ENCODE measurements at places on chromosomes 5 and 9.

- DNase-seq: no peak
Observed at GRCh38 chr5:106757672-106758071, 913.1 kb downstream of the EFNA5 start.

GRCh38 chr9:19946441-19947109 is 157.7 kb upstream of the SLC24A2 start:
- peak; percentile 39 for DNase-seq

- peak; percentile 1 for DNase-seq
Observed at GRCh38 chr5:68288707-68289134, 73.2 kb downstream of the PIK3R1 start.

DNA sequence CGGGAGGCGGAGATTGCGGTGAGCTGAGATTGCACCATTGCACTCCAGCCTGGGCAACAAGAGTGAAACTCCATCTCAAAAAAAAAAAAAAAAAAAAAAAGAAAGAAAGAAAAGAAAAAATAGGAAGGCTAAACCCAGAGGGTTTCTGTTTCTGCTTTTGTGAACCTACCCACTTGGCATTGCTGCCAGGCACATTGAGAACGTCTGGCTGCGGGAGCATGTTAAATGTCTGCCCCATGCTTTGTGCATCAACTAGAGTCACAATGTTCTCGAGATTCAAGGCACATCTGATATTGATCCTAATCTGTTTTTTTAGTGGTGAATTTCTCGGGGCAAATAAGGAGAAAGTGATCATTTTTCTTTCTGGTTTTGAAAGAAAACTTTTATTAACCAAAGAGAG is 2.8 kb downstream of the SLC25A25 start:
- DNase-seq: no peak

DNA sequence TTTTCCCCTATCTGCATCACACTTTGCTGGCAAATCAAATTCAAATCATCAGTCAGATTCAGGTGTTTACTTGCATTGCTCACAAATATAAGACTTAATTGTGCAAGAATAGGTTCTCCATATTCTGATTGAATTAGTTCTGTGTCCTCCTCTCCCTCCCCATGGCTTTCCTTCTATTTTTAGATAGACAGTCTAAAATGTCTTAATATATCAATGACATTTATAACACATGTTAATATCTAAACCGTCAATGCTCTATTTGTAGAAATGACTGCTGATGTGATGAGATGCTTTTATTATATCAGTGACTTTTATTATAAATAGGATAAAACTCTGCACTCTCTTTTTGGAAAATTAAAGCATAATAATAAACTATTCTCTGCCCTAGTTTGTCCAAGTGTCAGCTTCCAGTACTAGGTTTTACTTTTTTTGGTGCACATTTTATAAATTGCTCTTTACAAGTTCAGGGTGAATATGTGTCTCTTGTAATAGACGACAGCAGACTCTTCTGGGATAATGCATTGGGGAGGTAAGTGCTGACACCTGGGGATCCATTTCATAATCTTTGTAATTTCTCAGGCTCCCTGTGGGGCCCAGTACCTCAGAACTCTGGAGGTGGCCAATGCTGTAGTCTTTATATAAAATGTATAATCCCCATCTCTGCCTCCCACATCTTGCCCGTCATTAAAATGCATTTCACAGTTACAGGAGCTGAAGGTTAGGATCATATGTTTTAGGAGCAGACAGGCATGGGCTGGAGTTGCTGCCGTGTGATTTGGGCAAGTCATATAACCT is 321.5 kb downstream of the BRINP1 start:
- no peak for DNase-seq

GRCh38 chr9:123378025-123378424 is 22.0 kb downstream of the CRB2 start:
- DNase-seq: no peak

GRCh38 chr5:180173875-180174586 is 35.0 kb downstream of the RASGEF1C start:
- DNase-seq: no peak

DNA sequence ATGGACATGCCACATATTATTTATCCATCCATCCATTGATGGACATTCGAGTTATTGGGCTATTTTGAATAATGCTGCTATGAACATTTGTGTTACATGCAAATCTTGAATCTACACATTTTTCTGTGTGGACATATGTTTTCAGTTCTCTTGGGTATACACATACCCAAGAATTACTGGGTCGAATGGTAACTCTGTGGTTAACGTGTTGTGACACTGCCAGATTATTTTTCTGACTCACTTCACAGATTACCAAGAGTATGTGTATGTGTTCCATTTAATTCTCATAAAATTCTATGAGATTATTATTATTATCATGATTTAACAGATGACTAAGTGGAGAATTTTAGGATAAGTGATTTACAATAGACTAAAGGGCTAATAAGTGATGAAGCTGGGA is 26.7 kb downstream of the CYFIP2 start:
- no peak for DNase-seq

- no peak for DNase-seq
Observed at GRCh38 chr5:1934801-1935429, 52.2 kb upstream of the IRX4 start.

DNA sequence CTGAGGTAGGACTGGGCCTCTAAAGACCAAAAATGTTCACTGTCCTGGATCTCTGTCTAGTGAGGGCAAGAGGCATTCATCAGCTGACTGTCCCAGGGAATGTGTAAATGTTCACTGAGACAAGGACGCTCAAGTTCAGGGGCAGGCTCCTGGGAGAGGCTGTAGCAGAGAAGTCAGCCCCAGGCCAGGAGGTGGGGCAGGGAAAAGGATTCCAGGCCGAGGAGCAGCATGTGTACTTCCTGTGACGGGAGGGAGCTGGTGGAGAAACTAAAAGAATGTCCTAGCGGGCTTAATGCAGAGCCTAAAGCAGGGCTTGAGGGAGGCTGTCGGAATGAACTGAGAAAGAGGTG is 205.8 kb downstream of the GABBR2 start:
- DNase-seq: no peak

DNA sequence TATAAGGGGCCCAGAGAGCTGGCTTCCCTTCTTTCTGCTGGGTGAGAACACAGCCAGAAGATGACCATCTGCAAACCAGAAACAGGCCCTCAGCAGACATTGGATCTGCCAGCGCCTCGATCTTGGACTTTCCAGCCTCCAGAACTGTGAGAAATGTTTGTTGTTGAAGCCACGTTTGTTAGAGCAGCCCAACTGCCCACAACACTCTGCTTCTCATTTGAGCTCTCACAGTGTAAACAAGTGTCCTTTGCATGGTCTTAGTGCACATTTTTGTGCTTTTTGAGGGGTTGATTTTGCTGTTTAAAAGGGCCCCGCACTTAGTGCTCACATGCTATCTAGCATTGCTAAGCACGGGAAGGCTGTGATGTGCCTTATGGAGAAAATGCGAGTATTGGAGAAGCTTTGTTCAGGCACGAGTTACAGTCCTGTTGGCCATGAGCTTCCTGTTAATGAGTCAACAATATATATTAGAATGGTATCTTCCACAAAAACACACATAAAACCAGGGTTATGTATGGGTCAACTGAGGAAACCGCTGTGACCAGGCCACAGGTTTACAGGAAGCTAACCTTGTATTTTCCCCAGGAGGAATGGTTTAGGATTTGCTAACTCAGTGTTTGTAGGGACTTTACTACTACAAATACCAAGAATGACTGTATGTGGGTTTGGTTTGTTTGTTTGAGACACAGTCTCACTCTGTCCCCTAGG is 11.9 kb downstream of the CMBL start:
- DNase-seq: peak; percentile 72

DNA sequence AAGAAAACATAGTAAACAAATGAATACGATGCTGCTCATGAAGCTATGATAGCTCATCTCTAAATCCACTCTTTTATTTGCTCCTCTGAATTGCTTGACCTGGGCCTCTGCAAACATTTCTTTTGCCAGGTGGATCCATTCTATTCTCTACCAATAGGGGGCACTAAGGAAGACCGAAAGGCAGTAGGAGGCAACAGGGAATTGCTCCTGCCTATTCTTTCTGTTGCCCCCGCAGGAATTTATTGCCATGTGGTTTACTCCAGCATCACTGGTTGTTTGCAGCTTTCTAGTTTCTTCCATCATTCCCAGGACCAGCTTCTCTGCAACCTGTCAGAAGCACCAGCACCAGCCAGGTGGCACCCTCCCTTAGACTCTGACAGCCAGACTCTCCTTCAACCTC is 5.3 kb downstream of the GAPT start:
- no peak for DNase-seq

DNA sequence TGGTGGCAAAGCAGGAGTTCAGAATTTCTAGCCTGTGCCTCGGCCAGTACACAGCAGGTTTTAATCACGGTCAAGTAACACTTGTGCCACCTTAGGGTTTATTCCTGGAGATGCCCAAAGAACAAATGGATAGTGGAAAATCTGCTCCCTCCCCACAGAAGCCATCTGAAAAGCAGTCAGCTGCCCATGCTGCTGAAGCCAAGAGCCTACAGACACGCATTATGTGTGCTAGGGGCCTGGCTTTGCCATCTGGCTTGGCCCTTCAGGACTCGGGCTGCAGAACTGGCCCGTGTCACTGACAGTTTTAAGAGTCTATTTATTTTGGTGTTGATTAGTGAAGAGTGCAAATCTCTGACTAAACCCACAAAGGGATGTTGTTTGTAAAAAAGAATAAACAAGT is 11.1 kb downstream of the ARSB start:
- no peak for DNase-seq

GRCh38 chr9:25724424-25724823 is 46.2 kb upstream of the TUSC1 start:
- DNase-seq: peak; percentile 3

DNA sequence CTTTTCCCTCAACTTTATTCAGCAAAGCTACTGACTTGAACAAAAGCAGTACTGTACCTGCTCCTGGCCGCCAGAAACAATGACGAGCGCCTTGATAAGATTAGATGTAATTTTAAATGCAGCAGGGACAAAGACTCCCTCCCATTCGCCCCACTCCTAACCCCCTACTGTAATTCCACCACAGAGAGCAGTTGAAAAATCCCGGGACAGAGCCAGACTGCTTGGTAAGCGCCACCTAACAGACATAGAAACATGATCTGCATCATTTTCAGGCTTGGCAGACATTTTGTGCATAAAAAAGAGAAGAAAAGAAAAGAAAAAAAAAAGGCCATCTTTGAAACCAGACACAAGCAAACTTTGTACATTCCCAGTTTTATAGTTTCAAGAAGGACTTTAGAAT is 81.9 kb downstream of the ISL1 start:
- peak; percentile 23 for DNase-seq

DNA sequence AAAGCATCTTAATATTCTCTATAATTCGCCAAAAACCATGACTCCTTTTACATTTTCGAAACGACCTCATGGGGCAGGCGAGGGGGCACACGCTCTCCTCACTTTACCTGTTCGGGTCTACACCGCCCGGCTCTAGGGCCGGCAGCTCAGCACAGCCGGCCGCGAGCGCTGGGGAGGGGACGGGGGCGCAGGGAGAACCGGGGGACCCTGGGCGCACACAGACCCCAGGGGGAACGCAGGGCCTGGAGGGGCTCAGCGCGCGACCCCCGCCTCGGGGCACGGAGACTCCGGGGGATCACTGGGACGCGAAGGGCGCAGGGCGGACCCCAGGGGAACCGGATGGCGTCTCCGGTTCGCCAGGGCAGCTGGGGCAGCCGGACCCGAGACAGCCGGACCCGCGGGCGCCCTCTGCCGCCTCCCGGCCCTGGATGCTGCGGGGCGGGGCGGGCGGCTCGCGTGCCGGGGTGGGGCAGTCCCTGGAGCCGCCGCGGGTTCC is at the start of gene AHRR:
Gene AHRR, plus strand, starts transcription at position 485 of the 496 bp plus-strand sequence. CDS start 22,189 bp downstream, outside the sequence.
- DNase-seq: peak; percentile 75

DNA sequence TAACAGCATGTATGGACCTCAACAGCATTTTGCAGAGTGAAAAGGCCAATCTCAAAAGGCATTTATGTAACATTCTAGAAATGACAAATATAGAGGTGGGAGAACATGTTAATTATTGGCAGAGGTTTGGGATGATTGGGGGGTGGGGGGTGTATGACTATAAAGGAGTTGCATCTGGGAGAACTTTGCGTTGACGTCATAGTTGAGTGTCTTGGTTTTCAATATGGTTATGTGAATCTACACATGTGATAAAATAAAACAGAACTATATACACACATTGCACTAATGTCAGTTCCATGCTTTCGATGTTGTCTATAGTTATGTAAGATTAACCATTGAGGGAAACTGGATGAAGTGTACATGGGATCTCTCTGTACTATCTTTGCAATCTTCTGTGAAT is 139.1 kb downstream of the SV2C start:
- DNase-seq: no peak

DNA sequence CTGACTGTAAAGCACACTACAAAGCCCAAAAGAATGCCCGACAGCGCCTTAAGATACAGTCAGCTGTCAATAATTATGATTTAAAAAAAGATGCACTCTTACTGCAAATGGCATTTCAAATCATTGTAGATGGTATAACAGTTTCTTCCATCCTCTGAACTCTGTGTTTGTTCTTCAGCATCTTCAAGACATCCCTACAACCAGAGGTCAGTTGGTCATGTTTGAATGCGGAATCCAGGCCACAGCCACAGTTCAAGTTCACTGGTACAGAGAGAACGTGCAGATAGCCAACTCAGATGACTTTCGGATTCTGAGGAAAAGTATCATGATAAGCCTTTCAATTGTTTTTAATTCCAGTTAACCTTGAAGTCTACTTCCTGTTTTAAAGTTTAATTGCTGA is 8.7 kb upstream of the MYOT start:
- DNase-seq: no peak

DNA sequence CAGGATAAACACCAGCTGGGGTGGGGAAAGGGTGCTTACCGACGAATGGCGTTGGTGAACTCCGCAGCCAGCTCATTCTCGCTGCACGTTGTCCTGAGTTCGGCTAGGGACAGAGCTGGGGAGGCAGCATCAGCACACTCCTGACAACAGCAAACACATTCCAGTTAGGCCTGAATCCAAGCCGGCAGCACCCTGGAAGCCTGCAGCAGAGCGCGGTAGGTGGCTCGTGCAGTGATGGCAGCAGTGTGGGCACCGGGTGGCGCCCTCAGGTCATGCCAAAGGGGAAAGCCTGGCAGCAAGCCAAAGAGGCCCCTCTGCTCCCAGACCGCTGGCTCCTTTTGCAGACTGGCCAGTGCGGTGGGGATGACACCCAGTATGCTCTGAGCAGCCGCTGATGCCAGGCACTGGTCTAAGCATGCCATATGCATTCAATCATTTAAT is 66.9 kb downstream of the DCP2 start:
- peak; percentile 20 for DNase-seq

DNA sequence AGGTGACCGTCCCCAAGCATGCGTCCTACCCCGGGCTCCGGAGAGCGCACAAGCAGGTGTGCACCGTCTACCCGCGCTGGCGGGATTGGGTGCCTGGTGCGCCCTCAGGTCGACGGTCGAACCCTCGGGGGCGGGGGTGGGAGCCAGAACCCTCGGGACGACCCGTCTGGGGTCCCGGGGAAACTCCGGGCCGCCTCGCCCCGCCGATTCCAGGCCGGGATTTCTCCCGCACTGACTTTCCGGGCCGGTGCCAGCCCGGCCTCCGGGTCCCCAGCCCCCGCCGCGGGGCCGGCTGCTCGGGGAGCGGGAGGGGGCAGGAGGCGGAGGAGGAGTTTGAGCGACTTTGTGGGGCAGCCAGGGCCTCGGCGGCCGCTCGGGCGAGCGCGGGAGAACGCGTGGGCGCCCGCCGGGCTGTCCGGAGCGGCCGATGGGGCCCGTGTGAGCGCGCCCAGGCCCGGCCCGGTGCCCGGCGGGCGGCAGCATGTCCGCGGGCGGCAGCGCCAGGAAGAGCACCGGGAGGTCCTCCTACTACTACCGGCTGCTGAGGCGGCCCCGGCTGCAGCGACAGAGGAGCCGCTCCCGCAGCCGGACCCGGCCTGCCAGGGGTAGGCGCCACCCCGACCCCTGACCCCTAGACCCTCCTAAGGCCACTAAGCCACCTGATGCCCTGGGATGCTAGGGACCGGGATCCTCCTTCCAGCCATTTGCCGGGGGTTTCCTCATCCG is at the start of gene DAB2IP:
Gene DAB2IP, plus strand, starts transcription at position 340 of the 726 bp plus-strand sequence. Its CDS starts 142 bp downstream, at position 482.
- peak; percentile 52 for DNase-seq

Measured in PC-3 (cell line).